ENCODE measurements at places on chromosomes 12 and 14.

GRCh38 chr14:86799244-86799647 lies 1193.7 kb downstream of the GALC start:
- no peak for DNase-seq

- no peak for DNase-seq
Observed at GRCh38 chr12:103654816-103655215, 67.7 kb downstream of the STAB2 start.

DNA sequence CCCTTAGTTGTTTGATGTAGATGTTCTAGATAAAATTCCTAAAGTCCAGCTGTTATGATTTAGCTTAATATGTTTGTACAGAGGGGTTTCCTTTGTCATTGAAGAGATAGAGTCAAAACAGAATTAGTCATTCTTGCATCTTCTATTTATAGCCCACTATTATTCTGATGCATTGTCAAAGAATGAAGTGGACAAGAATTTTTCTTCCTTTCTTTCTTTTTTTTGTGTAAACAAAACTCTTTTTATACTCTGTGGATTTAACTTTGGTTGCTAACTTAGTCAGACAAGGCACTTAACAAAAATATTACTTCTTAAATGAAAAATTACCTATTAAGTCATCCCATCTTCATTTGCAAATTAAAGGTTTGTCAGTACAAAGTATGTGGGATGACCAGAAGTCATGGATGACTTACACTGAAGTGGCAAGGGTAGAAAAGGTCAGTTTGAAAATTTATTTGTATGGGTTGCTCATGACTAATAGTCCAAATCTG lies 215.6 kb upstream of the DDHD1 start:
- DNase-seq: no peak

DNA sequence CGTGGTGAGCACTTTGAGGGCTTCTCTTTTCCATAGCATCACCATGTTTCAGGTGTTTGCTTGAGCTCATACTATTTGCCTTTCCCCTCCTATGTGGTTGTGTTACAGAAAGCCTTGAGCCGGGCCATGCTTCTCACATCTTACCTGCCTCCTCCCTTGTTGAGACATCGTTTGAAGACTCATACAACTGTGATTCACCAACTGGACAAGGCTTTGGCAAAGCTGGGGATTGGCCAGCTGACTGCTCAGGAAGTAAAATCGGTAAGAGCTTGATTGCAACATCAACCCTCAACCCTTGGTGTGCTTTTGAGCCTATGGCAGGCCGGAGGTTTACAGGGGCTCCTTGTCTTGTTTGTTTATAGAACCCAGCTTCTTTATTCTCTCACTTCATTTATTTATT lies 8.1 kb downstream of the LETMD1 start:
- no peak for DNase-seq

- no peak for DNase-seq
Observed at GRCh38 chr12:50185970-50186663, 18.9 kb upstream of the CERS5 start.

DNA sequence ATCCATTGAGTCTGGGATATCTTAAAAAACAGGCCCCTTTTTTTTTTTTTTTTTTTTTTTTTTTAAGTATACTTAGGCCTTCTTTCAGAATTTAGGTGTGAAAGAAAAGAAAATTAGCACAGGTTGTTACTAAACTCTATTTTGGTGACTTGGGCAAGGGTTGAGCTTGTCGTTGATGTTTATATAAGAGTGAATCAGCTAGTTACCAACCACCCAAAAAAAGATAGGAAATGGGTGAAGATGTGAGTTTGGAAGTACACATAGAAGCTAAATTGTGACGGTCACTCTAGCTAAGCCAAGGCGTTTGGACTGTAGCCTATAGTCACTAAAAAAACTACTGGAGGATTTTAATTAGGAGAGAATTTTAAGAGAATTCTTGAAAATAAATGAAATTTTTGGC lies 1247.2 kb downstream of the AACS start:
- DNase-seq: no peak

GRCh38 chr12:47773062-47773857 lies at the start of gene SLC48A1:
Gene SLC48A1, plus strand, starts transcription at chr12:47773238. Its CDS starts 67 bp downstream, at chr12:47773305.
- peak; percentile 71 for DNase-seq

- no peak for DNase-seq
Observed at GRCh38 chr12:57549909-57550640, at the start of gene KIF5A. Gene KIF5A, plus strand, starts transcription at chr12:57550044. Its CDS starts 228 bp downstream, at chr12:57550272.

DNA sequence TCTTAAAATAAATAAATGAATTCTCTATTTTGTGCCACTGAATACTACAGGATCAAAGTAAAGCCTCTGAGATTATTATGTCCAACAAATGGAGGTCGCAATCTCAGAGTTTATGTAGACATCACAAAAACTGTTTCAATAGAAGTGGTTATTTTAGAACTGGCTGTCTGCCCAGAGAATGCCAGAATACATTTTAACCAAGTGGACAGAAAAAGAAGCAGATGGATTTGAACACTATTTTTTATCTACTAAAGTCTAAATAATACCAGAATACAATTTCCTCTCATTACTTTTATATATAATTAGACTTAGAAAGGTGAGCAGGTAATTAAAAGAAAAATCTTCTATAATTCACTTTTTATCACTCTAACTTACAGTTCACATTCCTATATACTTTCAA lies 118.3 kb downstream of the MED13L start:
- DNase-seq: no peak

DNA sequence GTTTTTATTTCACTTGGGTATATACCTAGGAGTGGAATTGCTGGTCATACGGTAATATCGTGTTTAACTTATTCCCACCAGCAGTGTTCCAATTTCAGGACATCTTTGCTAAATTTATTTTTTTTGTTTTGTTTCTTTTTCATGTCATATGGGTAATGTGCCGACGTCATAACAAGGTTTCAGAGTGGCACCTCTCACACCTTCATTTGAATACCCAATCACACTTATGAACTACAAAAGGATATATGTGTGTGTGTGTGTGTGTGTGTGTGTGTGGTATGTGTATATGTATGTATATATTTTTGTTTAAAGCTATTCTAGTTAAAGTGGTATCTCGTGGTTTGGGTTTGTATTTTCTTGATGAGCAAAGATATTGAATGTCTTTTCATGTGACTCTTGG lies 12.1 kb downstream of the TRAF3 start:
- no peak for DNase-seq

GRCh38 chr12:6461401-6462233 lies 8.9 kb downstream of the VAMP1 start:
- peak; percentile 95 for DNase-seq

DNA sequence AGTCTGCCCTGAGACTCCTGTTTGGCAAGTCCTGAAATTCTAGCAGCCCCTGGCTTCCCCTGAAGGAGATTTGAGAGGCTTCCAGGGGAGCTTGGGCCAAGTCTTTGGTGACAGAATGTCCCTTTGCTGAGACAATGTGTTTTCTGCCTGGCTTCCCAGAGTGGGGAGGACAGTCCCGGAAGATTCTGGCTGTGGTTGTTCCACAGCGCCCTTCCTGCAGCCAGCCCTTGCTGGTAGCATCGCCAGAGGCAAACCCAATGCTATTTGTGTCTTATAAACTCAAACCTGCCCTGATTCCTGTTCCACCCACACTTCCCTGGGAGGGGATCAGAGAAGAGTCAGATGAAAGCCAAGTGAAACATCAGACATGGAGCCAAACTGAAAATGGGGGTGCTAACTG lies 56.4 kb upstream of the OAS1 start:
- DNase-seq: no peak

GRCh38 chr12:92509156-92509738 lies 193.5 kb upstream of the PLEKHG7 start:
- DNase-seq: no peak

GRCh38 chr12:2653461-2653965 lies 141.3 kb upstream of the FKBP4 start:
- no peak for DNase-seq

- no peak for DNase-seq
Observed at GRCh38 chr12:100170313-100170858, 27.7 kb upstream of the BLTP3B start.

DNA sequence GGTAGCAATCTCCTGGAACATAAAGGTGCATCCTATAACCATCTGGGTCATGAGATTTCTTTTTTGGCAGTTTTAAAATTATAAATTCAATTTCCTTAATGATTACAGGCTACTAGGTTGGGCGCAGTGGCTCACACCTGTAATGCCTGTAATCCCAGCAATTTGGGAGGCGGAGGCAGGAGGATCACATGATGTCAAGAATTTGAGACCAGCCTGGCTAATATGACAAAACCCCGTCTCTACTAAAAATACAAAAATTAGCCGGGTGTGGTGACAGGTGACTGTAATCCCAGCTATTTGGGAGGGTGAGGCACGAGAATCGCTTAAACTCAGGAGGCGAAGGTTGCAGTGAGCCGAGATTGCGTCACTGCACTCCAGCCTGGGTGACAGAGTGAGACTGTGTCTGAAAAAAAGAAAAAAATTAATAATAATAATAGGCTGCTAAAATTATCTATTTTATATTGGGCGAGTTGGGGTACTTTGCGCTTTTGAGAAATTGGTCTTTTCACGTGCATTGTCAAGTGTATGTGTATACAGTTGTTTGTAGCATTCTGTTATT lies 17.2 kb upstream of the ARF6 start:
- no peak for DNase-seq

- no peak for DNase-seq
Observed at GRCh38 chr14:24361326-24361725, 6.7 kb upstream of the NFATC4 start.

- DNase-seq: no peak
Observed at GRCh38 chr12:104482748-104483147, 26.0 kb downstream of the CHST11 start.

- DNase-seq: no peak
Observed at GRCh38 chr12:15256761-15257160, 35.5 kb upstream of the RERG start.

DNA sequence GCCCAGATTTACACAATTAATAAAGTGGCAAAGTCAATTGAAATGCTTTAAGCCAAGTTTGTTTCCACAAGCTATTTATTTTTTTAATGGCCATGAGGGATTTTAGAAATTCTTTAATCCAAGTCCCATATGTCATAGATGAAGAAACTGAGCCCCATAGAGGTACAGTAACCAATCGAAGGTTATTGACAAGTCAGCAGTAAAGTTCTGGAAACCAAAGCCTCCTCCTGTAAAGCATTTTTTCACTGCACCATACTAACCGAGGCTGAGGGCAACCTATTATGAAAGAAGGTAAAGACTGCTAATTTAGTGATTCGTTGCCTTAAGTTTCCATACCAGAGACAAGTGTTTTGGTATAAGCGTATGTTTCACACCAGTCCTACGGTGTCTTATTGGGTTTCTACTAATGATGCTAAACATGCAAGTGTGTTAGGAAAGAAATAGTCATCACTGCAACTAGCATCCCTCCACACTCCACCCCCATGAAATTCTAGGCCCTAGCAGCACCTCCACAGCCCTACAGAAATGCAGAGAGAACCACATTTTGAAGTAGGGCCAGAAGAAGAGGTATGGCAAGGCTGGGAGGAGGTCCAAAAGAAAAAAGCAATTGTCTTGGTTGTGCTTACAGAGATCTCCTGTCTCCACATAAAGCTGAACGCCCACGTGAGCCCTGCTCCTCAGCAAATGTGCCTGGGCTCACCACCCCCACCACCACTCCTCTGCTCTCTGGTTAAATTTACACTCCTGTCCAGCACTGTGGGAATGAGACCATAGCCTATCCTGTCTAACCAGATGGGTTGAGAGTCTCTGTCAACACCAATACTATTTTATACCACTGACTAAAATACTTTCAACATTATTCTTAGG lies 271.1 kb upstream of the G2E3 start:
- DNase-seq: no peak

DNA sequence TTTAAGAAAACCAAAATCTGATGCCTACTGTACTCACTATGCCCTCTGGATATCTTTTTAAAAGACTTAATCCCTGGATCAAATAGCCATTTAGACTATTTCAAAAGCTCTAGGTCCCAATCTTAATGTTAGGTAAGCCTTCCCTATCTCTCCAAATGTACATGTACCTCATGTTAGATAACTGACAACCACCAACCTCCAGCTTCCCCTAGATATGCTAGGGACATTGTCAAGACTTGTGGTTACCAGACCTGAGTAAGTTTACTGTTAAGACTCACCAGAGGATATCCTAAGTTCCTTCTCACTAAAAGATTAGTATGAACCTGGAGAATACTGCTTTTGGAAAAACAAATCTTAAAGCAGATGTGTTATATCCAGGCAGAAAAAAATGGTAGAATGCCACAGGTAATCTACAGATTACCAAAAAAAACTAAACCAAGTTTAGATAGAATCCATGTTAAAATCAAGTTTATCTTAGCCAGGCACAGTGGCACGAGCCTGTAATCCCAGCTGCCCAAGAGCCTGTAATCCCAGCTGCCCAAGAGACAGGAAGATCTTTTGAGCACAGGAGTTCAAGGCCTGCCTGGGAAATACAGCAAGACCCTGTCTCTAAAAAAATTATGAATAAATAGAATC lies 9.7 kb downstream of the NAP1L1 start:
- no peak for DNase-seq

GRCh38 chr12:61993734-61994345 lies 266.4 kb upstream of the USP15 start:
- no peak for DNase-seq

Data from DND-41 (cell line).